Stimulated activated effector memory CD8-positive, alpha-beta T cell treated with anti-CD3 and anti-CD28 coated beads, Interleukin-12 subunit alpha, Interleukin-12 subunit beta, amount 100 ng/mL, for 72 hours (primary cell): ENCODE measurements at places on chromosomes 1 and 21.
A peak's percentile ranks its signal among the peaks of the same experiment; 100 is the strongest.

DNA sequence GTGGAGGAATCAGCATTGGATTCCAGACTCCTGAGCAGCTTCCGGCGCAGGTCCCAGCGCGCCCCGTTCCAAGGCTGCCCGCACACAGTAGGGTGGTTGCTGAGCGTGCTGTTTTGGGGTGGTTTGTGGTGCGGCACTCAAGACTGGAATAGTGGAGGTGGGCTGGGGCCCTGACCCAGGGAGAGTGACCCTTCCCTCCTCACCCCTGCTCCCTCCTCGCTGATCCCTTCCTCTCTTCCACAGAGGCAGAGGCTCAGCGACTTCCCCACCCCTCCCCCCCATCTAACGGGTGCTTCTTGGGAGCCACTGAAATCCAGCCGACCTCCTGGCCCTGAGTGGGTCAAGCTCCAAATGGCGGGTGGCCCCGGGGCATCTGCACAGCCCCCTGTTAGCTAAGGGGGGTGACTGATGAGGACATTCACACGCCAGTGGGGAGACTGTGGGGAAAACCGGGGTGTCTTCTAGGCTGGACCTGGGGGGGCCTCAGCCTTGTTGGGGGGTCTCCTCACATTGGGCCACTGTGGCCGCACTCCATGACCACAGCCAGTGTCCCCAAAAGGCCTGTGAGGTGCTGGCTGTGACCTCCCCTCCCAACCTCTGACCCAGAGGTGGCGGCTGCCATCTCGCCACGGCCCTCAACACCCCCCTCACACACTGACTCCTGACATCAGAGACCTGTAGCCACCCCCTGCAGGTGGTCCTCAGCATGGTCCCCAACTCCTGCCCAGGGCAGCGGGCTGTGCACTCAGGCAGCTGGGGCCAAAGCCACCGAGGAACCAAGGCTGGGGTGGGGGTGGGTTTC lies 3.9 kb upstream of the HES4 start:
- DNase-seq = no peak

- peak; percentile 69 for DNase-seq
Measured at GRCh38 chr1:228748431-228748830, 13.2 kb downstream of the RHOU start.

DNA sequence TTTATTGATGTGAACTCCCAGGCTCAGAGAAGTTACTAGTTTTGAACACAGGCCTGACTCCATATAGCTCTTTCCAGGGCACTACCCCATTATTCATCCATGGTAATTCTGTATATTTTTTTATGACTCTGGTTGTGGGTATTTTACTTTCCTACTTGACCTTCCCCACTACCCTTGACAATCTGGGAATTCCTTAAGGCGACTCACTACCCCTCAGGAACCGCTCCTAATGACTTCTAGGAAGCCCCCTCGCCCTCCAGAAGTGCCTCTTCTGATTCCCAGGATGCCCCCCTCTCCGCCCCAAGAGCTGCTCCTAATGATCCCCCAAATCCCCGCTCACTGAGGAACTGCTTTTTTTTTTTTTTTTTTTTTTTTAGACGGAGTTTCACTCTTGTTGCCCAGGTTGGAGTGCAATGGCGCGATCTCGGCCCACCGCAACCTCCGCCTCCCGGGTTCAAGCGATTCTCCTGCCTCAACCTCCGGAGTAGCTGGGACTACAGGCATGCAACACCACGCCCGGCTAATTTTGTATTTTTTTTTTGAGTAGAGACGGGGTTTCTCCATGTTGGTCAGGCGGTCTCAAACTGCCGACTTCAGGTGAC lies 972 bp upstream of the KDM4A start:
- no peak for DNase-seq

DNA sequence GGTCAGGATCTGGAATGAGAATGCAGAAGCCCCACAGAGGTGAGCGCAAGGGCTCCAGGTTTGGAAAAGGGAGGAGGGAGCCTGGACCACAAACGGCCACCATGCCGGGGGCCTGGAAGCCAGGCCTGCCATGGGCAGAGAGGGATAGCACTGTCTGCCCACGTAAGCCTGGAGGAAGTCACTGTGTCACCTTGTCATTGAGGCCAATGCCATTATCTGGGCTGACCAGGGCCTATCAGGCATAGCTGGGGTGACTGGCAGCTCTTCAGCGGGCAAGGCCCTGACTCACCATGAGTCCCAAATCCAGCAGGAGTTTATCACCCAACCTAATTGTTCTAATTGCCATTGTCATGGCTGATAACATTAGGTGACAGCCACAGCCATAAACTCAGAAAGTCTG lies 84.6 kb downstream of the MATN1 start:
- DNase-seq = no peak

DNA sequence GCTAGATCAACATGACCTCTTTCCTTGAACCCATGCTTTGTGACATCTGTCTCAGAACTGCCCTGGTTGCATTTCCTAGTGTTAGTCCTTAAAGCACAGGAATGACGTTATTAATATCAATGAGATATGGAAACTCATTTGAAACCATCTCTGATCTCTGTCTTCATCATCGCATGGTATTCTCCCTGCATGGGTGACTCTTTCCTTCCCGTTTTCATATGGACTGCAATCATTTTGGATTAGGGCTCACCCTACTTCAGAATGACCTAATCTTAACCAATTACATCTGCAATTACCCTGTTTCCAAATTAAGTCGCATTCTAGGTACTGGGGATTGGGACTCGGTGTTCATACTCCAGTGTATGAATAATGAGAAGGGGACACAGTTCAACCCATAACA lies 41.7 kb upstream of the DISC1 start:
- DNase-seq = no peak

GRCh38 chr1:218765753-218766152 lies 407.9 kb upstream of the LYPLAL1 start:
- DNase-seq = no peak

- DNase-seq = no peak
Measured at GRCh38 chr1:159180516-159180915, 9.1 kb downstream of the CADM3 start.

DNA sequence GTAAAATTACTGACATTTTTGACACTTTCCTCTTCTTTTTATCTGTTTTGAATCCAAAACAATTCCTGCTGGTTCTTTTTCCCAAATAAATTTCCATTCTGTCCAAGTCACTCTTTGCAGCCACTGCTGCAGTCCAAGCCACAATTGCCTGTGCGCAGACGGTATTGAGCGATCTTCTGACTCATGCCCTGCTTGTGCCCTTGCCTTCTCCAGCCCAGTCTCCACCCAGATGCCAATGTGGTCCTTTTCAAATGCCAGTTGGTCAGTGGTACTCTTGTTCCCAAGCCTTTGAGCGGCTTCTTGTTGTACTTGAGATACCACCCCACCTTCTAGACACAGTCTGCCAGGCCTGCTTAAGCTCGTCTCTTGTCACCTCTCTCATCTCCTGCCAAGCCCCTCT lies 78.9 kb downstream of the CAMTA1 start:
- no peak for DNase-seq
